ENCODE measurements at places on chromosomes 2 and 18. TPM values are rescaled to one million over a fixed set of nuclear protein-coding genes. Genes with fewer than 3 reads are reported as not detected.

Gene ASTL
- not detected for total RNA-seq

Gene CFC1
- not detected for total RNA-seq

Gene EIF5B
- total RNA-seq, result 40.4 TPM

Gene ANKMY1
- 33.4 TPM for total RNA-seq

Gene SERPINB2
- total RNA-seq, result not detected

All from Peyer's patch (tissue), 4 donors.